Activated naive CD8-positive, alpha-beta T cell treated with anti-CD3 and anti-CD28 coated beads for 36 hours (primary cell): ENCODE measurements at places on chromosomes 6 and 20.

DNA sequence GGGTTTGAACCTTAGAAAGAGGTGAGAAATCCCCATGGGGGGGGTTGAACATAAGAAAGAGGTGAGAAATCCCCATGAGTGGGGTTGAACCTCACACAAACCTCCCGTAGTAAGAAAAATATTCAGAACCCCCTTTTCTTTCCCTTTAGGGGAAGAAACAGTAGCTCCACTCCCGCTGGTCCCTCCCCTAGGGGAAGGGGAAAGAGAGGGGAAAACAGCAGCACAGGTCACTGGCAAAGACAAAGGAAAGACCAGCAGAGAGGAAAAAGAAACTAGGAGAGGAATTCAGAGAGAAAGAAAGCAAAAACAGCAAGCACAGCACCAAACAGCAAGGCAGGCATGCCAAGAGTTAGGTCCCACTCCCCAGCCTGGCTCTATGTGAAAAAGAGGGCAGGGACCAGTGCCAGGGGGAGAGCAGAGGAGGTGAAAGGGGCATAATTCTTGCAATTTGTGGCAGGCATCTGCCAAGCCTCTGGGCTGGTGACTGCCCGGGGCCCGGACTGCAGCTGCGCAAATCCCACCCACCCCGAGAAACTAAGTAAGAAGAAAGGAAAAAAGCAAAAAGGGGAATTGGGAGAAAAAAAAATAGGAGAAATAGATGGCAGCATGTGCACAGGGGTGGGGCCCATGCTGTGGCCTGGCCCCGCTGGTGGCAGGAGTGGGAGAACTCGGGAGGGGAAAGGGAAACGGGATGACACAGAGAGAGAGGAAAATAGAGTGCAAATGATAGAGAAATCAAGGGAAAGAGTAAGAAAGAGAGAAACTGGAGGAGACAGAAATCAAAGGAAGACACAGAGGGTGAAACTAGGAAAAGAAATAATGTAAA, 15.1 kb upstream of the GOPC start:
- H3K4me3 ChIP-seq: no peak overlapping the region
- DNase-seq: no peak
- H3K27ac ChIP-seq: peak overlapping the region; percentile 69
- H3K4me1 ChIP-seq: peaks cover 23% of the 10 kb centered on the region
- H3K36me3 ChIP-seq: peaks cover 13% of the 10 kb centered on the region
- H3K27me3 ChIP-seq: peaks cover 8% of the 10 kb centered on the region

GRCh38 chr6:139608466-139609261, 234.2 kb upstream of the CITED2 start:
- no peak overlapping the region for H3K27ac ChIP-seq
- no peak overlapping the region for H3K4me3 ChIP-seq
- no peak for DNase-seq

DNA sequence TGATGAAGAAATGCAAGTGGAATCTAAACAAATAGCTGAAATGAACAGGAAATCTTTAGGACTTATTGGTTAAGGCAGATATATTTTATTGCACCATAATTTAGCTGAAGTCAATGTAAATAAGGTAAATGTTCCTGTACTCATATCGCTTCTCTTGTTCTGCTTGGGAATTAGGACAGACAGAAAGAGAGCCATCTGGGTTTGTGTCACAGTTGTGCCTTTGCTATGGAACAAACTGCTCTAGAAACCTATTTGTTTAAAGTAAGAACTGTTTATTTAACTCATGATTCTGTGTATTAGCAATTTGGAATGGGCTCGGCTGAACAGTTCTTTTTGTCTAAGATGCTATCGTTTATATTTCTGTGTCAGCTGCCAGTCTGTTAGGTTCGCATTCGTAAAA, 143.8 kb upstream of the KHDRBS2 start:
- H3K27ac ChIP-seq: no peak overlapping the region
- no peaks in the 10 kb centered on the region for H3K27me3 ChIP-seq
- no peak for DNase-seq
- H3K4me3 ChIP-seq: no peak overlapping the region
- no peaks in the 10 kb centered on the region for H3K36me3 ChIP-seq
- H3K4me1 ChIP-seq: no peaks in the 10 kb centered on the region

GRCh38 chr6:37287519-37288157, 29.7 kb upstream of the TMEM217 start:
- no peaks in the 10 kb centered on the region for H3K27me3 ChIP-seq
- DNase-seq: no peak
- peaks cover 27% of the 10 kb centered on the region for H3K36me3 ChIP-seq
- no peak overlapping the region for H3K27ac ChIP-seq
- no peak overlapping the region for H3K4me3 ChIP-seq
- H3K4me1 ChIP-seq: peaks cover 14% of the 10 kb centered on the region

DNA sequence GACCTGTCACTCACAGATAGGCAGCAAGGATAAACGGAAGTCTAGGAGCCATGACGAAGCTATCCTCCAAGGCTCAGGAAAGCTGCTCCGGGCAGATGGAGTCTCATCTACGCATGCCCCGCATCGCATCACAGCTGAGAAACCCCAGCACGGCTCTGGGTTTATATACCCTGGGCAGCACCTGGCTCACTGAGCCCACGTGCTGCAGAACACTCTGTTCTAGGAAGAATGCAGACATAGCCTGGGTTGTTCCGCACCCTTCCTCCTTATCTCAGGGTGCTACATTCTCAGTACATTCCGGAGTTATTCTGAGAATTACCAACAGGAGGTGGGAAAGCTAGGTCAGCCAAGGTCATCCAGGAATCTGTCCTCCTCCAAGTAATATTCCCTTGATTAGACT, 260.4 kb downstream of the CBLN4 start:
- H3K4me1 ChIP-seq: no peaks in the 10 kb centered on the region
- no peaks in the 10 kb centered on the region for H3K36me3 ChIP-seq
- H3K4me3 ChIP-seq: no peak overlapping the region
- H3K27me3 ChIP-seq: no peaks in the 10 kb centered on the region

GRCh38 chr6:34159844-34160243, 14.0 kb upstream of the GRM4 start:
- H3K4me3 ChIP-seq: no peak overlapping the region
- H3K27ac ChIP-seq: no peak overlapping the region
- no peak for DNase-seq
- H3K27me3 ChIP-seq: no peaks in the 10 kb centered on the region
- no peaks in the 10 kb centered on the region for H3K4me1 ChIP-seq

GRCh38 chr6:12318749-12319148, 28.6 kb downstream of the EDN1 start:
- peaks cover 38% of the 10 kb centered on the region for H3K27me3 ChIP-seq
- no peak for DNase-seq
- H3K4me1 ChIP-seq: no peaks in the 10 kb centered on the region
- H3K36me3 ChIP-seq: peaks cover 2% of the 10 kb centered on the region
- no peak overlapping the region for H3K27ac ChIP-seq

DNA sequence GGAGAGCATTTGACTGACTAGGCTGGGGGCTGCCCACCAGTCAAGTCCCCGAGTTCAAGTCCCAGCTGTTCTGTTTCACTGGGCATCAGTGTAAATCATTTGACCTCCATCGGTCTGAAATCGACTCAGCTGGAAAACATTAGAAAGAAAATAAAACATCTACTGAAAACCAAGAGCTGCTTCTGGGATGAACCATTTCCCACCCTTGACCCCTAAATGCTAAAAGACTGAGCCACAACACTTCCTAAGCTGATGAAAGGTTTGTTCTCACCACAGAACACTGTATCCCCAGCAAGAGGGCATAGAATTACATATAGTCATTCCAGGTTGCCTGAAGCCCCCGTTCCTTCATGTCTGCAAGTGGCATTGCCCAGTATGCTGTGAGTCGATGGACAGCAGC, 237.0 kb upstream of the TAB2 start:
- no peaks in the 10 kb centered on the region for H3K36me3 ChIP-seq
- DNase-seq: no peak
- H3K4me3 ChIP-seq: no peak overlapping the region
- H3K27me3 ChIP-seq: no peaks in the 10 kb centered on the region
- no peak overlapping the region for H3K27ac ChIP-seq

- peaks cover 26% of the 10 kb centered on the region for H3K36me3 ChIP-seq
- DNase-seq: peak; percentile 60
- peak overlapping the region; percentile 36 for H3K4me3 ChIP-seq
- H3K27ac ChIP-seq: peak overlapping the region; percentile 74
- H3K27me3 ChIP-seq: no peaks in the 10 kb centered on the region
These were observed 10.2 kb downstream of the SENP6 start for GRCh38 chr6:75611702-75612375.

DNA sequence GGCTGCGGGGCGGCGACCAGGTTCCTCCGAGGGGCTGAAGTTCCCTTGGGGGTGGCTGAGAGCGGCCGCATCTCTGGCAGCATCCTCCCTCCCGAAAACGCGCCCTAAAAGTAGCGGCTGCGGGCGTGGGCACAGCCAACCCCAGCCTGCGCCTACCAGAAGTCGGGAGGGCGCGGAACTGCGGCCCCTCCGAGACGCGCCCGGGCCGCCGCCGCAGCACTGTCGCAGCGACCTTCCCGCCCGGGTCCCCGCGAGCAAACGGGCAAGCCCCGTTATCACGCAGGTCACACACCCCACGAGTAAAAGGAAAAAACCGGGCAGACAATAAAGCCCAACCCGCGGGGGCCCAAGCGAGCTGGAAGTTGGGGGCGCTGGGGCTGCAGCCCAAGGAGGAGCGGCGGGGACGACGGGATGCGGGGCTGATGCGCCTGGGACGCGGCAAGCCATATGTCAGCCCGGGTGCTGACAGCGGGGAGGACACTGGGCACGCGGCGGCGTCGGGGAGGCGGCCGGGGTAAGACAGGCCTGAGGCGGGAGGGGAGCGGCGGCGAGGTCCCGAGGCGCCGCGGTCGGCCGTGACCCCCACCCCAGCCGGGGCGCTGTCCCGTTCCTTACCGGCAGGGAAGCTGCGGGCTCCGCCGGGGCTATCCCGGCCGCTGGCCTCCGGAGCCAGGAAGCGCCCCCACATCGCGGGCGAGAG, 659 bp downstream of the CEP85L start:
- peaks cover 36% of the 10 kb centered on the region for H3K4me1 ChIP-seq
- H3K4me3 ChIP-seq: peak overlapping the region; percentile 87
- H3K27ac ChIP-seq: peak overlapping the region; percentile 89

- no peaks in the 10 kb centered on the region for H3K4me1 ChIP-seq
- H3K27me3 ChIP-seq: peaks cover 19% of the 10 kb centered on the region
- no peak for DNase-seq
- H3K4me3 ChIP-seq: no peak overlapping the region
- no peak overlapping the region for H3K27ac ChIP-seq
- no peaks in the 10 kb centered on the region for H3K36me3 ChIP-seq
These were observed 14.3 kb downstream of the KIF13A start for GRCh38 chr6:17972978-17973622.

- H3K27ac ChIP-seq: peak overlapping the region; percentile 82
- H3K4me1 ChIP-seq: peaks cover 71% of the 10 kb centered on the region
- DNase-seq: no peak
- peaks cover 8% of the 10 kb centered on the region for H3K36me3 ChIP-seq
- peak overlapping the region; percentile 67 for H3K4me3 ChIP-seq
These were observed 38.4 kb downstream of the RREB1 start for GRCh38 chr6:7145885-7146828.

- H3K36me3 ChIP-seq: no peaks in the 10 kb centered on the region
- no peak overlapping the region for H3K27ac ChIP-seq
- DNase-seq: no peak
- peaks cover 6% of the 10 kb centered on the region for H3K27me3 ChIP-seq
- no peak overlapping the region for H3K4me3 ChIP-seq
These were observed 207.7 kb upstream of the DTNBP1 start for GRCh38 chr6:15870333-15871043.

DNA sequence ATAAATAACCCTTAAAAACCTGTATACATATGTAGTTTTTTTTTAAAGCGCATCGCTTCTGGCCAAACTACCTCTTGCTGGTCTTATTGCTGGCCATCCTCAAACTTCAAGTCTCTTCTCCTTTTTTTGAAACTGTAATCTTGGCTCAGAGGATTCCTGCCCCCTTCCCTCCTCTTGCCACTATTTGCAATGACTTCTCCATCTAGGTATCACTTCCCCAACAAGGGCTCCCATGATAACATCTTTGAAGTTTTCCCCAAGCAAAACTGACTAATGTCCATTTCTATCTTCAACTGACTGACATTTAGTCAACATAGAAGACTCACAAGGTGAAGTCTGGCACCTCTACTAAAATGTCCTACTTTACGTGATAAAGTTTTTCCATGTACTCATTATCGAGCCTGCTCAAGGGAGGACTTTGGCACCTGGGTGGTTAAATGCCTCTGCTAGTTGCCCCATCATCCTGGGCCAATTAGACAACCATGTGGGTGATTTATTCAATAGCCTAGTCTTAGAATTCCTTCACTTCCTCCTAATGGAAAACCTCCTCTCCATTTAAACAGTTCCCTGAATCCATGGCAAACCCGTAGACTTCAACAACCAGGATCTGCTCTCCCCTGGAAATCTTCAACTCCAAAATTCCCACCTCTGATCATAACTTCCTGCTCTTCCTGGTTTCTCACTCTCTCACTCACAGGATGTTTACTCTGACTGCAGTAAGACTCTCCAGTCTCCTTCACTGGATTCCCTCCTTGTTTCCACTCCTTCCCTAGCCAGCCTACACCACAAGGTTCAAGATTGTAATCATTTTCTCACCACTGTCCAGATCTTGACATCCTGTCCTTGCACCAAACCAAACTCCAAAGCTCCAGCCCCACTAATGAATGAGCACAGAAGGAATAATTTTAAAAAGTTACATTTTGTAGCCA, 9.4 kb upstream of the PLAGL1 start:
- H3K4me1 ChIP-seq: peaks cover 1% of the 10 kb centered on the region
- H3K27me3 ChIP-seq: no peaks in the 10 kb centered on the region
- no peak for DNase-seq
- H3K27ac ChIP-seq: no peak overlapping the region
- no peak overlapping the region for H3K4me3 ChIP-seq

DNA sequence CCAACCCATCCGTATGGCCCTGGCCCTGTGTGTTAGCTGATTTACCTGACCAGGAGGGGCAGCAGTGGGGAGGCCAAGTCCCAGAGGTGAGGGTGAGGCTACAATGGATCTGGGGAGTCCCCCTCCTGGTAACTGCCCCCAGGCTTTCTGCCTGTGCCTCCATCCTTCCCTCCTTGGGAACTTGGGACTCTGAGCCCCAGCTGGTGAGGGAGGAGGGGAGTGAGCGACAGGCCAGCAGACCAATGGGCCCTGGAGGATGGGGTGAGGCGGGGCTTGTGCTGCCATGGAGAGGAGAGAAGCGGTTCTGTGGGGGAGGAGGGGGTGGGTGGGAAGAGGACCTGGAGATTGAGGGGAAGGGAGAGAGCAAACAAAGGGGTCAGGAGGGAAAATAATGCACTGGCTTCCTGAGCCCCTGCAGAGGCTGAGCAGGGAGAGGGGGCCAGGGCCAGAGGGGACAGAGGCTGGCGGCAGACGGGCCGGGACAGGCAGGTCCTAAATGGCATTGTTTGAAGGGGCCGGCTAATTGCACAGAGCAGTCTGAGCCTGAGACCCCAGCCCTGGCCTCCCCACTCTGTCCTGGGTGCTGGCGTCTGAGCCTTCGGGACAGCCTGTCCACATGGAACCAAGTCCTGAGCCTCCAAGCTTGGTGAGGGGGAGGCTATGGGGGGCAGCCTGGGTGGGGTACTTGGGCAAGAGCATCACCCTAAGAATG, 17.5 kb downstream of the DNMT3B start:
- peaks cover 21% of the 10 kb centered on the region for H3K4me1 ChIP-seq
- no peak overlapping the region for H3K27ac ChIP-seq
- no peaks in the 10 kb centered on the region for H3K36me3 ChIP-seq
- no peak overlapping the region for H3K4me3 ChIP-seq
